CD4-positive, alpha-beta T cell treated with Interleukin-10 for 1 hour (primary cell): ENCODE measurements at places on chromosomes 2 and 18.
A peak's percentile ranks its signal among the peaks of the same experiment; 100 is the strongest.

- no peak for DNase-seq
Observed at GRCh38 chr2:71962911-71963694, 184.6 kb downstream of the CYP26B1 start.

- DNase-seq, result no peak
Observed at GRCh38 chr18:37567061-37567993, 1.7 kb upstream of the CELF4 start.

- no peak for DNase-seq
Observed at GRCh38 chr2:31525876-31526275, 54.9 kb downstream of the SRD5A2 start.

GRCh38 chr18:58793361-58793760, 71.3 kb upstream of the ZNF532 start:
- DNase-seq, result no peak

DNA sequence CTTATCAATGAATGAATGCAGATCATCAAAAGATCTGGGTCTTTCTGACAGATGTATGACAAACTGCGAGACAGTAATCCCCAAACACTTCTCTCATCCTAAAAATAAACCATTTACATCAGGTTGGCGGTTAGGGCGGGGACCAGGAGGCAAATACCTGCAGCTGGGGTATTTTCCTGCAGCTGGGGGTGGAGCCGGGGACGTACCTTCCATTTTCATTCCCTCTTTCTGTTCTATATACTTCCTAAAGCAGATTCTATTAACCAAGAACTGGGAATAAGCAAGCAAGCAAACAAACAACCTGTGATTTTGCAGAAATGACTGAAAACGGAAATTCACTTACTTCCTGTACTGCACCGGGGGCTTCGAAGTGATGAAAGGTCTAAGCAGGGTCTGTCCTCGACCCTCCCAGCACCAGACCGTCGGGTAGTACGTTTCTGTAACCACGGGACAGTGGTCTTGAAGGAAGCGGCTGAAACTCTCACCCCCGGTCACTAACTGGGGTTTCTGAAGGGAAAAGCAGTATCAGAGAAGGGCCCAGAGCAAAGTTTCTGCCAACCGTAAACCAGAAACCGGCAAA, 1.2 kb downstream of the ABHD3 start:
- peak; percentile 49 for DNase-seq

- no peak for DNase-seq
Observed at GRCh38 chr2:216505133-216506106, 6.8 kb downstream of the RPL37A start.

- no peak for DNase-seq
Observed at GRCh38 chr18:67733088-67733487, 216.6 kb upstream of the DSEL start.
